ENCODE measurements at places on chromosomes 1 and 21. TPM values are rescaled to one million over a fixed set of nuclear protein-coding genes. Genes with fewer than 3 reads are reported as not detected.

- no peak for DNase-seq
Measured at GRCh38 chr1:85330711-85331290, 54.4 kb upstream of the BCL10 start.

- no peak for DNase-seq
Measured at GRCh38 chr1:228038387-228039005, 31.7 kb downstream of the WNT3A start.

DNA sequence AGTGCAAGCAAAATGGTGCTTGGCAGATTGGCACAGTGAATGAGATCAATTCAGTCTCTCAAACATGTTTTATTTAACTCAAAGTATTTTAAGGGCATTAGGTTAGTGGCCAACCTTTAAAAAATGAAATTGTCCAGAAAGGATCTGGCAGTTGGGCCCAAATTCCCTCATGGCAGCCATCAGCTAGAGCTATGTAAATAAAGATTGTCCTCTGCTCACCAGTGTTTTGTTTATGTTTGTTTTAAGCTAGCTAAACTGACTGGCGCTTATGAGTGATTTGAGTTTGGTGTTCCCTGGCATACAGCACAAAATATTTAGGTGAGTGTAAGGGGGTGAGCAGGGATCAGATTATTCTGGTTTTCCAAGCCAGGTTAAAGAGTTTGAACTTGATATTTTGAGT is 18.1 kb downstream of the HDAC1 start:
- no peak for DNase-seq

DNA sequence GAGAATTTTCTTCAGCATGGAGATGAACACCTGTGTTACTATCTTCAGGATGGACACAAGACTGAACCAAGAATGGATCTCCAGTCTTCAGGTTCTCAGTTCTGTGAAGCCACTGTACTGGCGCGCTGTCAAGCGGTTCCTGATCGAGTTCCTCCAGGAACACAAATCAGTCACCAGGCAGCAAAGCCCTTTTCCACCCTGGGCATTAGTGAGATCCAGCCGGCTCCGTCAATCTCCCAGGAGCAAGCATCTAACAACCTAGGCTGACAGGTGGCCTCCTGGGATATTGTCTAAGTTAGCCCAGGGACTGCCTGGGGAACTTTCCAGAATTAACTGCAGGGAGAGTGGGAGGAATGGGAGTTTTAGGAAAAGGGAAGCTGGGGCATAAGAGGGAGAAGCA is 9.7 kb upstream of the IGFN1 start:
- DNase-seq: no peak

GRCh38 chr1:178172939-178173338 is 79.0 kb downstream of the RASAL2 start:
- no peak for DNase-seq

DNA sequence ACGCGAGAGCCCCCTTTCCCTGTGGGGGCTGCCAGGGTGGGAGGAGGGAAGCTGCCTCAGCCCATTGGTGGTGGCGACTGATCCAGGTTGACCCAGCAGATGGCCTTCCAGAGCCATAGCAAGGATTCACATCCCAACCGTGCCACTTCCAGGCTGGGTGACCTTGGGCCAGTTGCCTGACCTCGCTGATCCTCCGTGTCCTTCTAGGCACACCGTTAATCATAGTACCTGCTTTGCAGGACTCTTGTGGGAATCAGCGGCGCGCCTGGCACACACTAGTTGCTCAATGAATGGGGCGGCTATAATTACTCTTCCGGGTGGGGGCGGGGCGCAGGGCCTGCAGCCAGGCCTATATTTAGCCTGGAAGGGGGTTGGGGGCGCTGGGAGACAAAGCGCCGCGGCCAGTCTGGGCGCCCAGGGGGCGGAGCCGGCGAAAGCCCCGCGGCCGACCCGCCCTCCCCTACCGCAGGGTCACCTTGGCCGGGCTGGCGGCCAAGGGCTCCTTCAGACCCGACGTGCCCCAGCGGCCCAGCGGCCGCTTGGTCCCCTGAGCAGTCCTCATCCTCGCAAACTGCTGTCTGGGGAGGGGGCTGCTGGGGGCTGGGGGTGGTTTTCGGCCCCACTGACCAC is 5.1 kb downstream of the HSPB7 start:
- no peak for DNase-seq

DNA sequence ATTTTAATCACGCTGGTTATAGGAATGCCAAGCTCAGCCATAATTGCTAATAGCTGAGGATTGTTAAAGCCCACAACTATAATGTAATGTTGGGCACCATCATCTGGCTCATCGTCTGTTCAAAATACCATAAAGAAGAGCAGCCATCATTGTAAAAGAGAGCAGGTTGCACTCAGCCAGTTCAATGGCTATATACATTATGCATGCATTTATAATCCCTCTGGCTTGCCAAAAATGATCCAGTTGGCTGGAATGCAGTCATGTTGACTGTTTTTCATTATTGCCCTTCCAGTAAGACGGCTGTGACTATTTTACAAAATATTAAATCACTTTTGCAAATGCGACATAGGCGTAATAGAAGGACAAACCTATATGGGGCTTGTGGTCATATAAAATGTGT is 85.3 kb downstream of the SPAG17 start:
- DNase-seq: no peak

DNA sequence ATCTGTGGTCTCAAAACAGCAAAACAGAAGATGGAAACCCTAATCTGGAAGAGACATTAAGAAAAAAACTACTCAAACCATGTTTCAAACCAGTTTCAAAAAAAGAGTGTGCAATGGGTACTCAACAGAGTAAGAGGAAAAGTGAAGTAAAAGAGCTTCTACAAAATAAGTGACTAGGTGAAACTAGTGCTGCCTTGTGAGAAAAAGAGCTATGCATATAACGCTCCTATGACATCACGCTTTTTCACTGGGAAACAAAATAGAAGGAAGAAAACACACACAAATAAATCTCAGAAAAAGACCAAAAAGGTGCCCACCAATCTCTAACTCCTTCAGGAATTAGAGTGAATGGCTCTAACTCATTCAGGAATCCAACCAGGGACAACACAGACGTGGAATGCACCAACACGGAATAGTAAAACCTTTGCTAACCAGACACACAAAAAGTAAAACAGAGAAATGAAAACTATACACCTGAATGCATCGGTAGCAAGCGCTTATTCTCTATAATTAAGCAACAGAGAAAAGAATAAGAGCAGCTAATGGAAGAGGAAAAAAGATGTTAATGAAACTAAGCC is 1.3 kb downstream of the FOXJ3 start:
- no peak for DNase-seq

GRCh38 chr1:23473037-23473800 is 10.8 kb downstream of the ASAP3 start:
- no peak for DNase-seq

- no peak for DNase-seq
Measured at GRCh38 chr1:3250624-3251023, 181.6 kb downstream of the PRDM16 start.

DNA sequence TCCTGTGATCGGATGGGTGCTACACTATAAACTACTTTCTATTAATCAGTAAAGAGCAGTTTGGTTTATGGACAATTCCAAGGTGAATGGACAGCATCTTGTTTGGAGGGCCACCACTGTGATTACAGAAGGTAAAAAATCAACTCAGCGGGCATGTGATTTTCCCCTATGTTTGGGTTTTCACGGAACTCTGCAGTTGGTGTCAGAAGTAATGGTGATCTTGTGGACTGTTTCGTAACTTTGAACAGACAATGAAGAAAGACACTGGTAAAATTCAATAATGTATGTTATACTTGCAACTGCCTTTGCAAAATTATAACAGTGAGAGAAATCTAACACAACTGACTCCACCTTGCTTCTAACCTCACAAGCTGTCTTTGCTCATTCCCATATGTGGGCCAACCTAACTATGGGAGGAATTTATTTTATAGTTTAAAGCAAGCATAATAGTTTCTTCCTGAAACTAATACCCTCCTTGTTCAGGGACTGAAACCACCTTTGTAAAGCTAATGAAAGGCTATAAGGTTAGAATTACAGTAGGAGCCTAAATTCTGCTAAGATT is 53.2 kb downstream of the TRIM33 start:
- no peak for DNase-seq

SHE gene
- total RNA-seq: 3.2 TPM
